ENCODE measurements at places on chromosomes 7 and 10.

DNA sequence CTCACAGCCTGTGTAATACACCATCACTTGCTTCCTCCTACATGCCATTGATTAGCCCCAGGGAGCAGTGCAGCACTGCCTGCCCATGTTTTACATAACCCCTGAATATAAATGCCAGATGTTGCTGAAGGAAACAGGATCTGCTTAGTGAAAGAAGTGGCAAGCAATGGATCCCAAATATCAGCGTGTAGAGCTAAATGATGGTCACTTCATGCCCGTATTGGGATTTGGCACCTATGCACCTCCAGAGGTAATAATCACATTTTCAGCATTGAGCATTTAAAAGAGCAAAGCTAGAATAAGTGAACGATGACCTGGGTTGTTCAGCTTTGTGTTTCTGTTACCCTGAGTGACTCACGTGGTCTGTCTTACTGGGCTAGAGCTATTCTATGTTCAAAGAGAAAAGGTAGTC is at the start of gene AKR1C4:
AKR1C4 (plus strand) TSS at position 136 of the 412 bp plus-strand sequence; CDS start at position 167, 31 bp downstream.
- DNase-seq, result no peak

- DNase-seq, result no peak
Observed at GRCh38 chr10:23439452-23439960, 631 bp downstream of the OTUD1 start.

- no peak for DNase-seq
Observed at GRCh38 chr10:48503293-48503911, 101.5 kb downstream of the ARHGAP22 start.

DNA sequence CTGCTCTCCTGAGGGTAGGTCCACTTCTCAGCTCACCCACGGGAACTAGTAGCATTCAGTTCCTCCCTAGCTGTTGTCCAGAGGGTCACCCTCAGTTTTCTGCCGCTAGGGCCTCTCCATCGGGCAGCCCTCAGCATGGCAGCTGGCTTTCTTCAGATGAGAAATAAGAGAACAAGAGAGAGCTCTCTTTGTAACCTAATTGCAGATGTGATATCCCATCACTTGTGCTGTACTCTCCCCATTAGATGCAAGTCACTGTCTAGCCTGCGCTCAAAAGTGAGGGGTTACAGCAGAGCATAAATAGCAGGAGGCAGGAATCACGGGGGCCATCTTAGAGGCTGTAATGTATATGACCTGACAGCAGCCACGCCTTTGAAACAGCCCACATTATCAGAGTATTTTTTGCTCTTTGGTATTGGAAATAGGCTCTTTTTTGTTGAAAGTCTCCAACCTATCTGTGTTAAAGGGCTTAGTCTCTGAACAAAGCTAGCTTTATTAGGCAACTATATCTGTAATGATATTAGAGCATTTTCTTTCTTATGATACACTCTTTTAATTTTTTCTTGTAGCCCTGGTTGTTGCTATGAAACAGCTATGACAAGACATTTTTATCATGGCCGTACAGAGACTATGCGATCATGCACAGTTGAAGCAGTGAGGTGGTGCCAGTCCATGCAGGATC is 45.7 kb downstream of the CROT start:
- no peak for DNase-seq

All from germinal center (tissue), 1 donor.